ENCODE measurements at places on chromosomes 6 and 20.

- no peak for DNase-seq
Measured at GRCh38 chr20:17571153-17571527, 1.3 kb downstream of the DSTN start.

- DNase-seq = no peak
Measured at GRCh38 chr6:39752835-39753724, 27.9 kb upstream of the KIF6 start.

DNA sequence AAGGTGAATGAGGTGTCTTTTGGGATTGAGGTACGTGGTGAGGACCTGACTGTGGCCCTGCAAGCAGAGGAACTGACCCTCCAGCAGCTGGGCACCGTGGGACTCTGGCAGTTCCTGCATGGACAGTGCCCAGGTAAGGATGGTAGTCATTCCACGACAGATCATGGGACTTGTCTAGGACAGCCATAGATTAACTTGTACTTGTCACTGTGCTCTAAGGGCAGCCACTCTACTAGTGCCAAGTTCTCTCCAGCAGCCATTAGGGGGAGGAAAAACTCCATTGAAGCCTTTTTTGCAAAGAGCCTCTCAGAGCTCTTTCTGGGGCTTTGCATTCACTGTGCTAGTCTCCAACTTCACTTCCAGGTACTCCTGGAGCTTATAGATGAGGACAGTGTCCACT is 20.4 kb downstream of the TAF11 start:
- no peak for DNase-seq

- no peak for DNase-seq
Measured at GRCh38 chr20:57665589-57665971, 44.2 kb downstream of the PMEPA1 start.

- DNase-seq = no peak
Measured at GRCh38 chr20:19928328-19929011, 88.7 kb upstream of the NAA20 start.

DNA sequence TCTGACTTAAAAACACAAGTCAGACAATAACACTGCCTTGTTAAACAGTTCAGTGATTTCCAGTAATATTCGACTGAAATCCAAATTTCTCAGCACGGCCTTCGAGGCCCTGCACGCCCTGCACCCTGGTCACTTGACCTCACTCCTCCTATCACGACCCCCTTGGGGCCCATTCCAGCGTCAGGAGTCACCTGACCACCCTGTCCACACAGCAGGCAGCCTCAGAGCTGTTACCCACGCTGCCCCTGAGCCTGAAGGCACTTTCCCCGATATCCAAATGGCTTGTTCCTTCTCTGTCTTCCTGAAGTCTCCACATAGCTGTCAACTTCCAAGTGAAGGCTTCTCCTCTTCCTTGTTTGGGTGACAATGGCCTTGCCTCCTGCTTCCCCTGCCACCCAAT is 33.1 kb upstream of the SMOC2 start:
- no peak for DNase-seq

GRCh38 chr20:63706027-63706695 is 1.6 kb downstream of the ARFRP1 start:
- DNase-seq = no peak

- DNase-seq = no peak
Measured at GRCh38 chr20:44309763-44310663, 989 bp downstream of the FITM2 start.

All from stomach (tissue), 19 donors.